ENCODE measurements at places on chromosomes 1 and 21.

DNA sequence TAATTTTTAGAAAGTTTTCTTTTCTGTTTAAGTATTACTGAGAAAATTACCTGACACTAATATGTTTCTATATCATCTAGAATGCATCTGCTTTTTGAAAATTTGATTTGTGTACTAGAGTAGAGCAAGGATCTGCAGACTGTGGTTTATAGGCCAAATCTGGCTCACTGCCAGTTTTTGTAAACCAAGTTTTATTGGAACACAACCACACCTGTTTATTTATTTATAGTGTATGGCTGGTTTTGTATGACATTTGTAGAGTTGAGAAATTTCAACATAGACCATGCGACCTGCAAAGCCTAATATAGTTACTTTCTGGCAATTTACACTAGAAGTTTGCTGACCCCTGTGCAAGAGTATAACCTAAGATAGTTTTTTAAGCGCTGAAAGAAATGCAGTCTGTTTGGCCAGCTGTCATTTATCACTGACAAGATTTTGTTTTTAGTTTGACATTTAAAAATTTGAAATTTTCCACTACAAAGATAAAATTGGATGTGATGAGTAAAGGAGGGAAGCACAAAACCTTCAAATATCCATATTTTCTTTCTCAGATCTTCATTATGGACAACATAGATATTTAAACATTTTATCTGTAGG, 36.1 kb upstream of the CACYBP start:
- peak; percentile 66 for DNase-seq

DNA sequence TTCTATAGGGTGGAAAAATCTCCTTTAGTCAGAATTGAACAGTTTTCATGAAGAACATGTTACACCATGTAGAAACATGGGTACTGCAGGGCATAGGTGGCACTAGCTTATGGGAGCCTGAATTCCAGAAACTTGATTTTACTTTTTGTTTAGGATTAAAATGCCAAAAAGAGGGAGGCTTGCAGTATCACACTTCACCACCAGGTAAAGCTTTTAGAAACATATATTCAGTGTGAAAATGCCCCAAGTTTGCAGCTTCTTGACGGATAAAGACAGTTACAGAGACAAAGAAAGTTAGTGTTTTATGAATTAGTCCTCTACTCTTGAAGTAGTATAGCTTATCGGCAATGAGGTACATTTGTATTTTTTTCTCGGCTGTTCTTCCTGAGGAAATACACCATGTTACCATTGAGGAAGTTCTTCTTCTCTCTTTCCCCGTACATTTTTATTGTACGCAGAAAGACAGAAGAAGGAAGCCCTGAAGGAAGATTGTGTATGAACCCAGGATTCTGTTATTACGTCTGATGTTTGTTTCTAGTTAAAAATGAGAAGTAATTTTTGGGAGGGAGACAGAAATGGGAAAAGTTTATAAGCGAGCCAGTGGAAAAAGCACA, 66.1 kb downstream of the PBX1 start:
- DNase-seq: no peak

- no peak for DNase-seq
Measured at GRCh38 chr21:18164483-18164882, 80.2 kb upstream of the CHODL start.

DNA sequence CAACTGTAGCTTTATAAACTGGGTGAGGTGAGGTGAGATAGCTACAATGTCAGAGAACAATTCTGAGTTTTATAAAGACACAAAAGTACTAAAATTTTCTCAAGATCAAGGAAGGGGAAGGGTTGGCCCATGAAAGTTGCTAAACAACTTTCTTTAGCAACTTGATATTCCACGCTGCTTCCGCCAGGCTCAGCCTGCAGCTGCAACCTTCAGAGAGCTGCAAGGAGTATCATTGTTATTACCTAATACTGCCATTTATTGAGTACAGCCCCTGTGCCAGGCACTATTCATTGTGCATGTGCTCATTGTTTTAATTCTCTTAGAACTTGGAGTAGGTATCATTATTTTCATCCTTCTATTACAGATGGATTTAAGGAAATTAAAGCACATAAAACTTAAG, 34.1 kb upstream of the SUCO start:
- no peak for DNase-seq

DNA sequence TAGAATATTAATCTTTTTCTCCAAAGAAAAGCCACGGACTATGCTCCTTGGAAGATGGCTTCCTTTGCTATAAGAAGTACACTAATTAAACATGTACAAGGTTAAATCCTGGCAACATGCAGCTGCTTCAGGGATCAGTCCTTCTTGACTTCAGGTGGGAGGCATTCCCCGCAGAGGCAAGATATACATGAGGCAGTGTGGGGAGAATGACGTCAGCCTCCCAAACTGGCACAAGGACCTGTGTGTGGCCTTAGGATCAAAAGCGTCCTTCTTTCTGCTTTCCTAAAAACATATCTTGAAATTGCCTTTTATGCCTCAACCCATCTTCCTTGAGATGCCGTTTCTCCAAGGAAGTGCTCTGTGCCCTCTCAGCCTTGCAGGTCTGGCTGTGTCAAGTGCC, 90.3 kb downstream of the WLS start:
- no peak for DNase-seq

Data from myocyte (in vitro differentiated cells).